Left colon (tissue), 2 donors: ENCODE measurements at places on chromosomes 2 and 18. TPM values are rescaled to one million over a fixed set of nuclear protein-coding genes. Genes with fewer than 3 reads are reported as not detected.
A peak's percentile ranks its signal among the peaks of the same experiment; 100 is the strongest.

DNA sequence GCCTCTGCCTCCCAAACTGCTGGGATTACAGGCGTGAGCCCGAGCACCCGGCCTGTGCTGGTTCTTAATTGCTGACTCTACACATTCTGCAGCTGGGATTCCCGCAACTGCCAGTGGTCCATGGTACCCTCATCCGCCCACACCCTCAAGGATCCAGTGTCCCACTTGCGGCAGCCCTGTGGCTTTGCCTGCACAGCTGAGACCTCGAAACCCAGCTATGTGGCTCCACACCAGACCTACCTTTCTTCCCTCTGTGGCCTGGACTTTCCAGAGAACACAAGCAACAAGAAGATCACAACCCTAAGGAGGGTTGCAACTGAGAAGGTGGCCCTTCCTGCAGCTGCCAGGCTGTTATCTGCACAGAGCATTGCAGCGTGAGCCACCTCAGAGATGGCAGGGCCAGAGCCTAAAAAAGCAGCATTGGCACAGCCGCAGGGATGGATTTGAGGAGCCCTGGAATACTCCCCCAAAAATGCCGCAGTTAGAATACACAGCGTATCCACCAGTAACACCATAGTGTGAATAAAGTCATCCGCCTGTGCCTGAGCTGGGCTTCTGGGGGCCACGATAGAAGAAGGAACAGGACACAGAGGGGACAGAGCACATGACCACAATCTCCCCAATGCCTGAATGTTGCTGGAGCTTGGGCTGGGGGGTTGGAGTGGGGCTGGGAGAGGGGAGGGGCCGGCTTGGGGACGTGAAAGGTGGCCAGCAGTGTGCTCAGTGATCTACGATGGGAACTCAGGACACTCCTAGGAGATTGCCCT, 1.9 kb downstream of the GPR55 start:
- DNase-seq: no peak

- DNase-seq: no peak
Measured at GRCh38 chr2:230636684-230637271, 75.9 kb upstream of the CAB39 start.

DNA sequence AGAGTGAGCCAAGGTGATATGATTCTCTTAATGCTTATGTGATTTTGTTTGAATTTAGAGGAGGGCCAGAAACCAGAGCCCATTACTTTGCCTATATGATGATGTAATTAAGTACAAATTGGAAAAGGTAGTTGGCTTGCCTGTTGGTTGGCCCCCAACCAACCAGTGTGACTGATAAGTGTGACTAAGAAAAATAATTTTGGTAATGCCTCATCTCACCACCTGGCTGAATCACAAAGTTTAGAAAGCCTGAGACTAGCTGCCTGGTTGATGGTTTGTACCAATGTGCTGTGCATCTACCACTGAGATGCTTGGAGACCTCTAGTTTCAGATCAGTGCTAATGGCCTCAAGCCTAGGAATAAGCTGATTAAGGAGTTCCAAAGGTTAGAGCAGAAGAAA, 338.7 kb downstream of the CDH2 start:
- no peak for DNase-seq

- DNase-seq: no peak
Measured at GRCh38 chr2:154452906-154453493, 245.5 kb upstream of the KCNJ3 start.

DNA sequence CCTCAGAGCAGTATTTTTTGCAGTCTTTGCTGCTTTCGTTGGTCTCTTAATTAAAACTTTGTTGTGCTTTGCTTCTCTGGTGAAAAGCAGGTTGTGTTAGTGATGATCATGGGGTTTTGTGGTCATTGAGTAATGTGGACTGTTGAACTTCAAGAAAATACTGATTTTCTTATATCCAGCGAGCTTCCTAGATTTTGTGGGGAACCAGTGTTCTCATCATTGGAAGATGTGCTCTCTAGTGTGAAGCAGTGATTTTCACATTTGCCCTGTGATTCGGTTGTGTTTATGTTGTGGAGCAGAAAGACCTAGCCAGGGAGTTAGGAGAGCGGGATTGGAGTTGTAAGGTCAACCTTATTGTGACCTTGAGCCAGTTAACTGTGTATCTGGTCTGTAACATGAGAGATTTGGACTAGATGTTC, 12.4 kb downstream of the ASAP2 start:
- DNase-seq: no peak

DNA sequence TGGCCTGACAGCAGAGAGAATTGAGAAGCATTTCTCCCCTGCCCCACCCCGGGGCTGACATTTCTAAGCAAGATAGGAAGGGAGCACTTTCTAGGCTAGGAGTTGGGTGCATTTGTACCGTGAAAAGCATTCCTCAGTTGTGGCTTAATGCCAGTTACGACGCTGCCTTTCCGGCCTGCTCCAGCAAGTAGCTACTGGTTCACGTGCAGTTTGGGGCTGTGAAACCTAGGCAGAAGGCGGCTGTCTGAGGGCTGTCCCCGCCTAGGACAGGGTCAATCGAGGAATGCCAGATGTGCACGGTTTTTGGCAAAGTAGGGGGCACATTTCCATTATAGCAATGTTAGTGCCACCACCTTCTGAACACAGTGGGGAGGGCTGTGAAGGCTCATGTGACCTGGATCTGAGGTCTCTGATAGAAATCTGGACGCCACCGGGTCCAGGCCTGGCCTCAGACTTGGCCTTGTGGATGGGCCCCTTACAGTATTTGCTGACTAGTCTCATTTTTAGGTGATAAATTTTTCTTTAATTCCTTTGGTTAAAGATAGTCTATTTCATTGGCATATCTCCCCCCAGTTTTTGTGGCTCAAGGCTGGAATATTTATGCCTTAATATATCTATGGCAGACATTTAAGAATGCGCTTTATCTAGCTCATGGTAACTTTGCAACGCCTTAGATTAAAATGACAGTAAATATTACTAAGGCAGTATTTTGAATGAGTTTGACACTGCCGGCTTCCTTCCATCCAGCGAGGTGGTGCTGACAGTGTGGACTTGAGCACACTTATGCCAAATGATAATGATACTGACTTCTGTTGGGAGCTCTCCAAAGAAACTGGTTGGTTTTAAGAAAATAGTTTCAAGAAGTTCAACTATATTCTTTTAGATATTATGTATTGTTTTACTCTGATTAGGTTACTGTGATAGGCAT, 78.7 kb downstream of the LPIN1 start:
- DNase-seq: no peak

DNA sequence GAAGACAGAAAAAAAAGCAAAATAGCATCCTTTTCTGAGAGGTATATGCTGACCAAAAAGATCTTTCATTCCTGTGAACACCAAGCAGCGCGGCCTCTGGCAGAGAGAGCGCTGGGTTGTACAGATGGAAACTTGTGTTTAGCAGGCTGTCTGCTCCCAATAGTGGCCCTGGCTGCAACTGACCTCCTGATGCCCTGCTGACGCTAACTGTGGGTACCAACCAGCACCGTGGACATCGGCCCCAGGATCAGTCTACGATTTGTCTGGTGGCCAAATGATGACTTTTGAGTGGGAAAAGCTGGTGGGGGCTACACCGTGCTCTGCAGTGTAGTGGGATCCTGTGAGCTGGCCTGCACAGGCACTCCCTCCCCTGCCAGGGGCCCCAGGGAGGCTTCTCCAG, 15.7 kb downstream of the COA5 start:
- DNase-seq: no peak

DNA sequence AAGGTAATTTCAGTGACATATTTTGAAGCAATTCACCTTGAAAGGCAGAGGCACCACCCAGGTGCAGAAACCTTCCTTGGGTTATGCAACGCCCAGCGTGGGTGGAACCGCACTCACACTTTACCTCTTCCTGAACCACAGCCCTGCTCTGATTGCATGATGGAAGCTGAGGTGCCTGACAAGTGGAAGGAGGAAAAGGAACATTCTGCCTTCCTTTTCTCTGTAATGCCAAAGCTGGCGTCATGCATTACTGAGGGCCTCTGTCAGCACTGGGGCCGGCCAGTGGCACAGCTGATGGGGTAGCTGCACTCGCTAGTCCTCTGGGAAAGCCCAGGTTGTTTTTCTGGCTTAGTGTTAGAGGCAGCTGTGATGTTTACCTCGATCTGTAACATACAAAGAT, 266.5 kb downstream of the NEDD4L start:
- peak; percentile 79 for DNase-seq

- DNase-seq: peak; percentile 50
Measured at GRCh38 chr2:172299741-172300140, 127.6 kb upstream of the ITGA6 start.

DNA sequence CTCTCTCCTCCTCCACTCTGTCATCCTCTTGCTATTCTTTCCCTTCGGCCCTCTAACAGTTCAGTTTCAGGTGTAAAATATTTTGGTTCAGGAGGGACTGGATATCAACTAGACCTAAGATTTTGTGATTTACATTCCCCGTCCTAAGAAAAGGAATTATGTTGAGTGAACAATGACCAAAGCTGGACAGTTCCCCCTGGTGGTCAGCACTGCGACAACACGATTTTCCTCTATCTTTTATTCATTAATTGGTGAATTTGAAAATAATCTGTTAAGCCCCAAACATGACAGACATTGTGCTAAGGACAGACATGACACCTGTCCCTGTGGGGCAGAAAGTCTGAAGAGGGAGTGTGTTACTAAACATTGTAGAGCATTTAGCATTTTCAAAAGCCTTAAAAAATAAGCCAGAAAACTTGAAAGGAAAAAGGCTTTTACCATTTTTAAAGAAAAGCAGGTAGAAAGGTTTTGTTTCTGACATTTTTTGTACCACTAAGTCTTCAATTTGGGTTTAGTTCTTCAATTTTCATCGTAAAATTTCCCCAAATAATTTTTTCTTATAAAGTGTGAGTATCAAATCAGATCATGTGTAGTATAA, 28.4 kb upstream of the GTF2A1L start:
- peak; percentile 11 for DNase-seq

DNA sequence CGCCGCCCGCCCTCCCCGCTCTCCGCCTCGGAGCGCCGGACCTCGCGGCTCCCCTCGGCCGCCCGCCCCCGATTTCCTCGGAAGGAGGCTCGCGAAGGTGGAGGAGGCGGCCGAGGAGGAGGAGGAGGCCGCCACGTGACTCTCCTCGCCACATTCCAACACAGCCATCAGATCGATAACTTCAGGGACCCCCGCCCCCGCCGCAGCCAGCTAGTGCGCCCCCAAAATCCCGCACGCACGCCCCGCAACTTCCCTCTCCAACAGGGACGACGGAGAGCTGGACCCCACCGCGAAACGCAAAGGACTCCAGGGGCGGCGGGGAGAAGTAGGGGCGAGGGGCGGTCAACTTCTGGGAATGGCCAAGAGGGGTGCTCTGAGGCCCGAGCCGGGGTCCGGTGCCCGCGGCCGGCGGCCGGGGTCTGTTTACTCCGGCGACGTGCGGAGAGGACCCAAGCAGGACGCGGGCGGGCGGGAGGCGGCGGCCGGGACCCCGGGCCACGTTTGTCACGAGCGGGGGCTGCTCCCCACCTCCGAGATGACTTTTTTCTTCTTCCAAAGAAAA, 2.0 kb downstream of the ZNF521 start:
- DNase-seq: peak; percentile 12

GRCh38 chr2:36792951-36793350, 96.4 kb downstream of the VIT start:
- no peak for DNase-seq

GRCh38 chr2:42880738-42881690, 88.6 kb upstream of the HAAO start:
- no peak for DNase-seq

GRCh38 chr2:12317814-12318426, 398.8 kb upstream of the TRIB2 start:
- no peak for DNase-seq

DNA sequence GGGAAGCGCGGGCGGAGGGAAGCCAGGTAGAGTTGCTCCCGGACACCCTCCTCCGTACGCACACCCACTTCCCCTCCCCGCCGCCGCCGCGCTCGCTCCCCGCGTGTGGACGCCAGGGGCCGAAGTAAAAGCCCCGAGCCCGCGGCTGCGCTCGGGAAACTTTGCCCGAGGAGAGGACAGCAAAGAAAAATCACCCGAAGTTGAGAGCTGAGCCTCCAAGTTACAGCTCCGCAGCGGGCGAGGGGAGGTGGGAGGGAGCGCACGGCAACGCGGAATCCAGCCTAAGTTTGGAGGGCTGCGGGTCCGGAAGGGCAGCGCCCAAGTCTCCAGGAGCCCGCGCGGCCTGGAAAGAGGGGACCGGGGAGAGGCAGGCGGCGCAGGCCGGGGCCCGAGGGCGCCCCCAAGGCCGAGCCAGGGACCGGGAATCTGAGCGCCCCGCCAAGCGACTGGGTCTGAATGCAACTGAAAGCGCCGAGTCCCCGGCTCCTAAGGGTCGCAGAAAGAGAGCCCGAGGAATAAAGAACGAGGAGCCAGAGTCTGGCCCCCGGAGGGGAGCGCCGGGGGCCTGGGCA, 706 bp upstream of the BCL11A start:
- DNase-seq: peak; percentile 42

- DNase-seq: no peak
Measured at GRCh38 chr2:39995005-39995737, 216.1 kb upstream of the THUMPD2 start.

GRCh38 chr2:10343658-10344057, 41.0 kb downstream of the HPCAL1 start:
- DNase-seq: no peak

GRCh38 chr18:47274961-47275360, 23.5 kb upstream of the SKOR2 start:
- DNase-seq: no peak

DNA sequence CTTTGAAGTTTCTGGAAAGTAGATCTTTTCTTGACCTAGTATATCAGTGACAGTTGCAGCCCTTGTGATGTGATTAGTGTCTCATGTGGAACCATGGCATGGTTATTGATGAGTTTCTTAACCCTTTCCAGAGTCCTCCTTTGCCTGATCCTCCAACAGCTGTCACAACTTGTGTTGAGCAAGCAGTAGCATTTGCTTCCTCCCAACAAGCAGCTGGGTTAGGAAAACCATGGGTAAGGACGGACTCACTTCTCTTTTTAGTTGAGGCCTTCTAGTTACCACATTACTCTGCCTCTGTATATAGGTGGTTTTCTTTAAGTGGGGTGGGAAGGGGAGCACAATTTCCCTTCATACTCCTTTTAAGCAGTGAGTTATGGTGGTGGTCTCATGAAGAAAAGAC, 96.3 kb downstream of the XRCC5 start:
- DNase-seq: no peak

HMSD gene
- 0.55 TPM for total RNA-seq

ANTXR1 gene
- total RNA-seq: 13.8 TPM

INO80C gene
- total RNA-seq: 37.5 TPM

CERKL gene
- not detected for total RNA-seq

CCDC178 gene
- total RNA-seq: not detected

ARID5A gene
- total RNA-seq: 13.7 TPM

BMP10 gene
- total RNA-seq: not detected

ANKRD62 gene
- 0.37 TPM for total RNA-seq

HOXD11 gene
- 4.2 TPM for total RNA-seq

HOXD12 gene
- not detected for total RNA-seq

SERPINB4 gene
- total RNA-seq: not detected
